ENCODE measurements at places on chromosomes 7 and 10.

GRCh38 chr10:62540389-62540788 is 166.2 kb downstream of the ZNF365 start:
- DNase-seq, result no peak

- DNase-seq, result no peak
These were observed 327.2 kb downstream of the GALNT17 start for GRCh38 chr7:71459132-71459531.

DNA sequence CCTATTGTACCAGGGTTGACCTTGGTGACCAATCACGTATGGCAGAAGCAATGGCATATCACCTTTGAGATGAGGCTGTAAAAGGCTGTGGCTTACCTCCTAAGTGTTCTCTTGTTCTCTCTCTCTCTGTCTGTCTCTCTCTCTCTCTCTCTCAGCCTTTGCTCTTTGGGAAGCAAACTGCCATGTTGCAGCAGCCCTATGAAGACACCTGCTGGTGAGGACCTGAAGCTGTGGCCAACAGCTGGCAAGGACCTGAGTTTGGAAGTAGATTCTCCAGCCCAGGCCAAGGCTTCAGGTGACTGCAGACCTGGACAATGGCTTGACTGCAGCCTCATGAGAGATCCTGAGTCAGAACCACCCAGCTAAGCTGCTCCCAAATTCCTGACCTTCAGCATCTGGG is 161.4 kb downstream of the GPAM start:
- no peak for DNase-seq

GRCh38 chr10:47214520-47214919 is 85.5 kb upstream of the GDF10 start:
- no peak for DNase-seq

DNA sequence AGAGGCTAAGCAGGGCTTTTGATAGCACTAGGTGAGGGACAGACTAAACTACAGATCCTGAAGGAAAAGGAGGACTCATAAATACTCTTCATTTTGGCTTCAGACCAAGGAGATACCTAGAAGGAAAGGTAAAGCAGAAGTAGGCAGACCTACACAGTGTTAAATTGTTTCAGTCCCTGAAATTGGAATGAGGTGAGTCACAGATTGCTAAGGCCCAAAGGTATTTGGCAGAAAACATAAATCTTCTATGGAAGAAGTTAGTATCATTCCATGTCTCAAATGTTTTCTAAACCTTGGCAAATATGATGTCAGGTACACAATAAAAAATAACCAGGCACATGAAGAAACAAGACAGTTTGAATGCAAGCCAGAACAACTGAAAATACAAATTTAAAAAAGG is 30.0 kb downstream of the MTERF1 start:
- no peak for DNase-seq

- DNase-seq, result peak; percentile 55
These were observed 222.0 kb upstream of the ZMIZ1 start for GRCh38 chr10:78846760-78847159.

GRCh38 chr10:78053211-78053868 is 19.7 kb downstream of the RPS24 start:
- DNase-seq, result no peak

- DNase-seq, result no peak
These were observed 175.8 kb upstream of the SORCS1 start for GRCh38 chr10:107340326-107340725.

DNA sequence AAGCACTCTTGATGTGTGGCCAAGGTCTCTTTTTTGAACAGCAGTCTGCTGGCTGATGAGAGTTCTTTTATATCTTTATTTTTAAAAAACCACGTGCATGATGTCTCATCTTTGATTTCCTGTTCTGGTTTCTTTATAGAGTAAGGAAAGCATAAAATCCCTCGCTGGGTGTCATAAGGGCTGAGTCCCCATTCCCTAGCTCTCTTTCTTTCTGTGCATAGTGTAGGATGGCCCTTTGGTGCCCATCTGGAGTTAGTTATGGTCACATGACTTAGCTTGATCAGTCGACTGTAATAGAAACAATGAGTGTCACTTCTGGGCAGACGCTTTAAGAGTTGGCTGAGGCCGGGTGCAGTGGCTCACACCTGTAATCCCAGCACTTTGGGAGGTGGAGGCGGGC is 38.5 kb downstream of the GHRHR start:
- no peak for DNase-seq

DNA sequence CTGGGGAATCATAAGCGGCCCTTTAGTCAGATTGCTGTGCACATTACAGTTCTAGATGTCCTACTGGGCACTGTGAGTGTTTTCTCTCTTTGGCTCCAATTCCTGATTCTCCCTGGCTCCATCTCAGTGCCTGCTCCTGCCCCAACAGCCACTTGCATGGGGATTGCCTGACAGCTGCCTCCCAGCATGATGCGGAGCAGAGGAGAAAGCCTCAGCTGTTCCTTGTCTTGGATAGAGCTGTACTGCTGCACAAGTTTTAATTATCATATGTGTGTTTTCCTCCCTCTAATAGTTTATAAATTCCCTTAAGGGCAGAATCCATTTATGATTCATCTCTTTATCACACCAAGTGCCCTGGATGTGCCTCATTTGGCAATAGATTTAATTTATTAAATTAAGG is 285.8 kb upstream of the COBL start:
- DNase-seq, result no peak

- no peak for DNase-seq
These were observed 18.6 kb downstream of the CACNB2 start for GRCh38 chr10:18158773-18159265.

GRCh38 chr7:95687759-95688343 is 84.5 kb upstream of the DYNC1I1 start:
- DNase-seq, result no peak

- DNase-seq, result no peak
These were observed 76.2 kb upstream of the TMEM168 start for GRCh38 chr7:112866424-112866823.

DNA sequence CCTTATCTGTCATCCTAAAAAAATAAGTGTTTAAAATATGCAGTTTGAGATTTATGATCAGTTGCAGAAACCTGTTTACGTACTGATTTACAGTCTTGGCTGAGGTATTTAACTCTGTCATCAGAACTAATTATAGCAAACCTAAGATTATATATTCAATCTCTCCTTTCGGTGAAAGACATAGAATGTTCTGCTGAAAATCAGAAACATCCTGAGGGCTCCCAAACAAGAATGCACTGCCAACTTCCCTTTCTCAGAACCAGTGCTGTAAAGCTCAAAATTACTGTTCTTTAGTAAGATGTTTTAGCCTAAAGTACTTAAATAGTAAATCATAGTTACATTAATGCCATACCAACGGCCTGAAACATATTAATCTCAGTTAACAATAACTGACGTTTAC is 34.3 kb downstream of the FAM204A start:
- DNase-seq, result no peak

GRCh38 chr10:132945125-132945893 is 2.9 kb upstream of the CFAP46 start:
- DNase-seq, result no peak

DNA sequence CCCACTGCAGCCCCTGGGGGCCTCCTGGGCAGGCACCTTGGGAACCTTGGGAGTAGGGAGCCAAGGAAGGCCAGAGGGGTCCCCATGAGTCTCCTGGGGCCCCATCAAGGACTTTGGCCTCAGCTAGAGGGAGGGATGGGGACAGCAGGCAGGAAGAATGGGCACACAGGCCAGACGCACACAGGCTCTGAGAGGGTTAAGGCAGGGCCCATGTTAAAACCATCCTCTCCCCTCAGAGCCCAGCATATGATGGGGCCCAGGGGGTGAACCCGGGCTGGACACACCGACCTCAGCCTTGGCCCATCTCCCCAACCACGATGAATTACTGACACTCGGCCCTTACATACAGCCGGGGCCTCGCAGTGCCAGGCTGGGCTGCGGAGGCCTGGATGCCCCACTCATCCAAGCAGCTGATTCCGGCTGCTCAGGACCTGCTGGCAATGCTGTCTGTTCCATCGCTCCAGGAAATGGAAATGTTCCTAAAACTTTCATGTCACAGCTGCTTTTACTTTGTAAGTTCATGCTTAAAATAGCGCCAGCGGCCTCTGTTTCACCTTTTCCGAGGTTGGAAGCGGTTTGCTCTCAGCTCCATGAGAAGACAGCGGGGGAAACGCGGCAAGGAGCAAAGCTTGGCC is 17.3 kb upstream of the INPP5A start:
- peak; percentile 65 for DNase-seq

- no peak for DNase-seq
These were observed 570.9 kb downstream of the CCSER2 start for GRCh38 chr10:84899268-84899667.

DNA sequence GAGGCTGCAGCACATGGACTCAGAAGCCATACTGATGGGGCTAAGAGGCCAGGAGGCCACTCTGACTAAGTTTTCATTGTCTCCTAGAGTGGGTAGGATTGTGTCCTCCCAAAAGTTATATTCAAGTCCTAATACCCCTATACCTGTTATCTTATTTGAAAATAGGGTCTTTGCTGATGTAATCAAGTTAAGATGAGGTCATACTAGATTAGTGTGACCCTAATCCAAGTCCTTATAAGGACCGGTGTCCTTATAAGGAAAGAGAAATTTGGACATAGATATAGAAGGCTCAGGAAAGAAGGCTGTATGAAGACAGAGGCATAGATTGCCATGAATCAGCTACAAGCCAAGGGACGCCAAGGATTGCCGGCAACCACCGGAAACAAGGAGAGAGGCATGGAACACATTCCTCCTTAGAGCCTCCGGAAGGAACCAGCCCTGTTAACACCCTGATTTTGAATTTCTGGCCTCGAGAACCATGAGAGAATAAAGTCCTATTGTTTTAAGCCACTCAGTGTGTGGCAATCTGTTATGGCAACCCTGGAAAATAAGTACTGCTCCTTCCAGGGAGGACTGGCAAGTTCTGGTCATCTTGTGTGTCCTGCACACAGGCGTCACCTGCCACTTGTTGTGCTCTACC is 157.0 kb downstream of the EMX2 start:
- no peak for DNase-seq

DNA sequence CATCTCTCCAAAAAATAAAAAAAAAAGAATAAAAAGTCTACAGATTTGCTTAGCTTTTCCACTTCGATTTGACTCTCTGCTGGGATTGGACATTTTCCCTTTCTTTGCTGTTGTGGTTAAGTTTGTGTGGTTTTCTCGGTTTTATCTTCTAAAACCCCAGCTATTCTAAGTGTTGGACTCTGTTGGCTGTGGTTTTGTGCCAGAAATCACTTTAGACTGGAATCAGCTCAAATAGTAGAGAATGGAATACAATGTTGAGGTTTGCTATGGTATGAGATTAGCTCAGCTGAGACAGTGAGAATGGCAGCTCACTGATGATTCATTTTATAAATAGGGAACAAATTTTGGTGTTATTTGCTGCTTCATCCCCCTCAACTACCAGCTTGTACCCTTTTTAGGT is 116.0 kb downstream of the BUB3 start:
- DNase-seq, result no peak

DNA sequence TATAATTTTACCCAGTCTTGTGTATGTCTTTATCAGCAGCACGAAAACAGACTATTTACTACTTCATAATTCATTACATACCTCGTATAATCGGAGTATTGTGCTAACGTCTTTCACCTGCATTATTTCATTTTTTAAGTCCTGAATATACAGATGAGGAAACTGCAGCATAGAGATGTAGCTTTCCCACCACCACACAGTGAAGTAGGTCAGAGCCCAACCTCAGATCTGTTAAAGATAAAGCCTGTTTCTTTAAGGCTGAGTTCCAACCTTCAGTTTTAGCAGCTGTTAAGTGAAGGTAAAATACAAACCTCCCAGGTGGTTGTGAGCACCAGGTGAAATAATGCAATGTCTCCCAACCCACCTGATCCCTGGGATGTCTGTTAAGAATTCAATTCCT is 2.0 kb upstream of the ADAM12 start:
- no peak for DNase-seq

GRCh38 chr10:113151190-113151666 is 201.2 kb downstream of the TCF7L2 start:
- no peak for DNase-seq

GRCh38 chr7:152504367-152504766 is 68.6 kb upstream of the KMT2C start:
- no peak for DNase-seq

- DNase-seq, result no peak
These were observed 10.1 kb downstream of the LIMK1 start for GRCh38 chr7:74093671-74094223.

GRCh38 chr7:94049615-94050014 is 45.5 kb upstream of the BET1 start:
- no peak for DNase-seq

GRCh38 chr7:69868921-69869320 is 270.6 kb downstream of the AUTS2 start:
- DNase-seq, result no peak
